ENCODE measurements at places on chromosomes 5 and 9.

DNA sequence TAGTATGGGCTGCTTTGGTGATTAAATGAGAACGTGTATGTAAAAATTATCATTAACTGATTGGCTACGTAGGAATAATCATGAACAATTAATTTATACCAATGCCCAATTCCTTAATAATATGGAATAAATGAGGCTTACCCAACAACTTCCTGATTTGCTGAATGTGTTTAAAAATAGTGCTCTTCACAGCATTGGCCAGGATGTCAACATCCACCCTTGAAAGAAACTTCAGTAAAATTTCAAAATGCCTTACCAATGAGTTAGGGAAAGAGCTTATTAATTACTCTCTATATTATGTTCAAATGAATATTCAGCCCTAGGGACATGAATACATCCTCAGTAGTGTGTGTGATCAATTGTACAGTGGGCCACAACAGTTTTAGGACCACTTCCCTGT is 401.4 kb downstream of the PSAT1 start:
- no peak for DNase-seq

DNA sequence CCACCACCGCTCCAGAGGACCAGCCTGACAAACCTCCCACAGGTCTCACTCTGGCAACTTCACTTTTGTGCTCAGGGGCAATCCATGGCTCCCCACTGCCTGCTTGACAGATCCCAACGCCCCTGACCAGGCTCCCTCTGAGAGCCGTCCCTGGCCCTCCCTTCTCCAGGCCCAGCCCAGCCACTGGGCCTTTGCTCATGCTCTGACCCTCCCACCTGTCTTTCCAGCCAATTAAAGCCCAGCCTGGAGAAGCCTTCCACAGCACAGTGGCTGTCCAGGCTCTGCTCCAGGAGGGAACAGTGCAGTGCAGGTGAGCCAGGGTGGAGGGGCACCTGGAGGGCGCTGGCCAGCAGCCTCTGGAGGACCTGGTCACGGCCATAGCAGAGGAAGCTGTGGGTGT is 3.3 kb downstream of the ENTPD2 start:
- no peak for DNase-seq

GRCh38 chr5:41457094-41457493 is 53.3 kb downstream of the PLCXD3 start:
- no peak for DNase-seq

DNA sequence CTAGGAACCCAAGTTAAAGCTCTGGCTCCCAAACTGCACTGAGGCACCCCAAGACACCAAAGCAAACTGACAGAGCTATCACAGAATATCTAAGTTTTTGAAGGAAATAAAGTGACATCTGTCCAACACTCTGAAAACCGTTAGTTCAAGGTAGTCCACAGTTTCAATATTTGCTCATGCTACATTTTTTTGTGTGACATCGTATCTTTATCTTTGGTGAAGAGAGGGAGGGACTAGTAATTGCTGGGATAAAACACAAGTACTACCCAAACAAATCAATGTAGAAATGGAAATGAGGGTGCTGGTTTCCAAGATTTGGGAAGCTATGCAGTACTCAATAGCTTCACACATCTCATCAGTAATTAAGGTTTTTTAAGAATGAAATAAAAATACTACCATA is 20.6 kb downstream of the LIFR start:
- no peak for DNase-seq

GRCh38 chr5:32833127-32833526 is 122.0 kb downstream of the NPR3 start:
- no peak for DNase-seq

- DNase-seq: no peak
Measured at GRCh38 chr9:104269996-104270963, 176.2 kb downstream of the SMC2 start.

DNA sequence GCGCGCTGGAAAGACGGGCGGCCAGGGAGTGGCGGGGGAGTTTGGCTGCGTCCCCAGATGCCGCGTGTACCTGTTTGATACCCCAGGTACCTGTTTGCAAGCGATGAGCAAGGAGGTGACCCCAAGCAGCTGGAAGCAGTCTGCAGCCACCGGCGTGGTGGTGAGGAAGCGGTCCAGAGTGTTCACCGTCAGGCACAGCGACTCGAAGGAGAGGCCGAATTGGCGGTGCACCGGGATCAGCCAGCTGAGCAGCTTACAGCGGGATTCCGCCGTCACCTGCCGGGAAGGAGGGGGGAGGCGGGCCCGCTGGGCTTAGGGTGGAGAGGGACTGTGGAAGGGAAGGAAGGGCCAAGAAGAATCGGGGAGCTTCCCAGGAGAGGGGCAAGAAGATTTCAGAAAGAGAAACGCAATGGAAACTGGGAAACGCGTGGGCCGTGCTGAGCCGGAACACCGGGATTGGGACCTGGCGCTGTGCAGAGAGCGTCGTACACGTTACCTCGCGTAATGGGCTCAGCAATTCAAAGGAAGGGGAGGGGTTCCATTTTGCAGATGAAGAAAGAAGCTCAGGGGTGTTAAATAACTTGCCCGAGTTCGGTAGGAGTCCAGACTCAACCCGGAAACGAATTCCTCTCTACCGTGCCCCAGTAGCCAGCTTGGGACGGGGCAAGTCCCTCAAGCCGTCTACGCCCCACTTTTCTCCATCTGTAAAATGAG is 980 bp downstream of the CCNO start:
- DNase-seq: no peak

DNA sequence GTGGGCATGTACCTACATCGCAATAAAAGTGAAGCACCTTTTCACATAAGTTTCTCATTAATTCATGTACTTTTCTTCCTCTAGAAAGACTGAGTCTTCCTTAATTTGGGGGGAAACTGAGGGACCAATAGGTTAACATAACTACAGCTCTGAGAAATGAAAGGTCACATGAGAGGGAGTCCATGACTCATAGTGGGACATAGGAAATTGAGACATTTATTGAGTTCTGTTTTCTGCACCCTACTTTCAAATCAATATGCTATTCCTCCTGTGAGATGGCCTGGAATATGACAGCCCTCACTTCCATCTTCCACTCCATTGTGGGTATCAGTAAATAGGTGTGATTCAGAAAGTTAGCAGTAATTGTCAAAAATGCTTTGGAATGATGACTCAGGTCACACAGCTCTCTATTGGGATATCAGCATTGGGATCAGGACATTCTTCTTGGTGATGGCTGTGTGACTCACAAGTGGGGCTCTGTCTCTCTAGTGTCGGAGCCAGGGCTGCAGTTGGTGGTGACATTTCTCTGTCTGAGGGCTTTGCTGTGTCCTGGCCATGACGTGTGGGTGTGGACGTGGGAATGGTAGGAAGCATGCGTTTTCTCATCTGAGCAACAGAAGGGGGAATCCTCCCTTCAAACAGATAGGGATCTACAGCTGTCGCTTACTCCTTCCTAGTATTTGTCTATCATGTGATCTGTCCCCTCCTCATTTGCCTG is 125.0 kb downstream of the TRIO start:
- no peak for DNase-seq

DNA sequence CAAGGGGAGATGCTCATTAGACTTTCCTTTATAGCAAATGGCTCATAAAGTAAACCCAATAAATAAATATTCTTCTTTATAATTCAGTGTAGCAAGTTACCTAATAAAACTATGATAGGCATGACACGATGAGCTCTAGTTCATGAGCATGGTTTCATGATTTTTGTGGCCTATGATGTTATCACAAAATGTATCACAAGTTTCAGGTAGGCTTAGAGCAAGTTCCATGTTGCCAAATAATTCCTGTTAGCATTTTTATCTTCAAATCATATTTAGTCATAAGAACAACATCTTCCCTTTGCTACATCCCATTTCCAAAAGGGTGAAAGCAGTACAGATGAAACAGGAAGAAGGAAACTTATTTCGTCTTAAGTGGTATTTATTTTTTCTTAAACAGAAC is 200.2 kb downstream of the ENC1 start:
- DNase-seq: no peak

DNA sequence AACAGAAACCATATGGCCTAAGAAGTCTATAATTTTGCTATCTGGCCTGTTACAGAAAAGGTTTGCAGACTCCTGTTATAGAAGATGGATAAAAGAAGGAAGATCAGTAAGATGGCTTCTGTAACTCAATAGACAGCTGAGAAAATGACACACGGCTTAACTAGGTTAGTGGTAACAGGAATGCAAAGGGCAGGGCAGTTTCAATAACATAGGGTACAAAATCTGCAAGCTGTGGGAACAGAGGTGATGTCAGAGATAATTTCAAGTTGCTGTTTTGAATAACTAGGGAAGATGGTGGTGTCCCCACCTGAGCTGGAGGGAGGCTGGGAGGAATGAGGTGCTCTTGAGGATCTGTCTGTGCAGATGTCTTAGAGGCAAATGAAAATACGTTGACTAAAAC is 106.5 kb downstream of the GLIS3 start:
- DNase-seq: no peak

GRCh38 chr9:87678650-87679355 is 47.1 kb upstream of the CTSL start:
- peak; percentile 35 for DNase-seq

Measured in hippocampal formation (tissue), 2 donors.